Progenitor cell of endocrine pancreas (in vitro differentiated cells): ENCODE measurements at places on chromosomes 7 and 10.

GRCh38 chr7:157292770-157293412 is 43.9 kb upstream of the DNAJB6 start:
- no peak for DNase-seq

DNA sequence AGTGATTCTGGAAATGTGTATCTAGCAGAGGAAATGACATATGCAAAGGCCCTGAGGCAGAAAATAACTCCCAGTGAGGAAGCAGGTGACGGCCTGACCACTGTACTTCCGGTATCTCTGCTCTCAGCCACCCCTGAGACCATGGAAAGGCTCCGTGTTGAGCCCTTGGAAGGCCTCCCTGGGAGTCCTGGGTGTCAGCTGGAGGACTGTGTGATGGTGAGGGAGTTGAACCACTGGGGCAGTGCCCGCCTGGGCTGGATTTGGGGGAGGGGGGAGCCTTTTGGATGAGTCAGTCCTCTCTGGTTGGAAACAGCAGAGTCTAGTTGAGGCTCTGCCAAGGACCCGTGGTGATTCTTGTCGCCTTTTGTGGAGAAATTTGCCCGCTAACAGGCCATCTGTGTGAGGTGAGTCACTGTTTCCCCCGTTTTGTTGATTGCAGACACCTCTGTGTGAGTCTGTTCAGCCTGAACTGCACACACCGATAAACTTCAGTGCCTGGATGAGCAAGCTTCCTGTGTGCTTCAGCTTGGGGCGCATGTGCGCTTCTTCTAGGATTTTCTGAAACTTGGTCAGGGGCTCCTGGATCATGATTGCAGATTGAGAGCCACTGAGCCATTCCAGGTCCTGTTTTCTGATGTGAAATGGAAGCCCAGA is 98.6 kb downstream of the GRK5 start:
- no peak for DNase-seq

DNA sequence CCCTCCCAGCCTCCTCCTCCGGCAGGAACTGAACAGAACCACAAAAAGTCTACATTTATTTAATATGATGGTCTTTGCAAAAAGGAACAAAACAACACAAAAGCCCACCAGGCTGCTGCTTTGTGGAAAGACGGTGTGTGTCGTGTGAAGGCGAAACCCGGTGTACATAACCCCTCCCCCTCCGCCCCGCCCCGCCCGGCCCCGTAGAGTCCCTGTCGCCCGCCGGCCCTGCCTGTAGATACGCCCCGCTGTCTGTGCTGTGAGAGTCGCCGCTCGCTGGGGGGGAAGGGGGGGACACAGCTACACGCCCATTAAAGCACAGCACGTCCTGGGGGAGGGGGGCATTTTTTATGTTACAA is 83.3 kb downstream of the PAX2 start:
- DNase-seq = no peak

DNA sequence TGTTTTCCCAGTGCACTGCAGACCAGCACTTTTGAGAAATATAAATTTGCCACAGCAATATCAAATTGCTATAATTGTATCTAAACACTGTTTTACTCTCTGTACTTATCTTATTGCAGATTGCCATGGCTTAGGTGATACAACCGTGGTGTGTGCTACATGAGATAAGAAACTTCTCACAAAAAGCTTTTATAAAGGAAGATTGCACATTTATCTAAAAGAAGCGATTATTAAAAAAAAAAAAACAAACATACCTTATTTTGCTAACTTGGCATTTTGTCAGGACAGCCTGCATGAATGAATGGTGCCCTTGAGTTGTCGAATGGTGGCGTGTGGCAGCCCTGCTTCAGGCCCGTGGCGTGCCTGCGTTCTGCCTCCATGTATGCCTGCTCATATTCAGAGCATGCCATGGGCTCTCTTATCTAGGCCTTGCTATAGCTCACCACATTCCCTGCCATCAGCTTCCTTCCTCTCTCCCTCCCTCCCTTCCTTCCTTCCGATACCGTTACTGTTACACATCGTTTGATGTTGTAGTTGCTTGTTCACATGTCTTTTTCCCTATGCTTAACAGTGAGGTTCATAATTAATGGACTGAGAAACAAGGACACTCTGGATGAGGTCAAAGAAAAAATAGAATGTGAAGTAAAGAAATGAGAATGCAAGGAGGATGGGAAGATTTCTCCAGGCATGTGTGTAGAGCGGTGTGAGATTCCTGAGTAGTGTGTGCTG is 34.9 kb downstream of the PRKAR2B start:
- DNase-seq = no peak

DNA sequence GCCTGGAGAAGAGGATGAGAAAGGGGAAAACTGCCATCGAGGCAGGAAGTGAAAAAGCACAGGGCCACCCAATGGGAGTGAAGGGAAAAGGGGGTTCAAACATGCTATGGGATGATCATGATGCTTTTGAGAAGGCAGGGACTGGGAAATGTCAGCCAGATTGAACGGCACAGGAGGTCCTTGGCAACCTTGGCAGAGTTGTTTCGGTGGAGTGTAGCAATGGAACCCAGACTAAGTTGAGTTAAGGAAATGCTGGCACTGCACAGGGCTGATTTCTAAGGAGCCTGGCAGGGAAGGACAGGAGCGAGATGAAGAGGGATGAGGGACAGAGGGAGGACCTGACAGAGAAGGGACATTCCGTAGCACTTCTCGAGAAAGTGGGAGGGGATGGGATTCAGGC is 101.4 kb downstream of the PIP4K2A start:
- DNase-seq = no peak

- DNase-seq = no peak
Measured at GRCh38 chr10:29249018-29249417, 39.9 kb upstream of the LYZL1 start.

DNA sequence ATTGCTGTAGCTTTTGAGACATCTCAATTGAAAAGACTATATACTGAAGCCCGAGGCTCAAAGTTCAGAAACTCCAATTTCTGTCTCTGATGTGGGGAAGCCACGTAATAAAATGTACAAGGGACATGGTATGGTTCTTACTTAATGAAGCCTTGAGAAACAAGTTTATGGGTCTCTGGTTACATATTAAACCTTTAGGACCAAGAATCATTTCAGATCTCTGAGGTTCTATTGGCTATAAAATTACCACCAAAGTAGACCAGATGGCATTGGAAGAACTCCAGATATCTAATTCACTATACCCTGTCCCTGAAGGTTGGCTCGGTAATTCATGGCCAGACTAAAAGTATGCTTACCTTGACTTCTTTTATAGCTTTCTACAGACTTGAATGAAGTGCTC is 23.7 kb downstream of the STAMBPL1 start:
- DNase-seq = no peak

GRCh38 chr10:114234132-114234531 is 4.9 kb upstream of the VWA2 start:
- no peak for DNase-seq

DNA sequence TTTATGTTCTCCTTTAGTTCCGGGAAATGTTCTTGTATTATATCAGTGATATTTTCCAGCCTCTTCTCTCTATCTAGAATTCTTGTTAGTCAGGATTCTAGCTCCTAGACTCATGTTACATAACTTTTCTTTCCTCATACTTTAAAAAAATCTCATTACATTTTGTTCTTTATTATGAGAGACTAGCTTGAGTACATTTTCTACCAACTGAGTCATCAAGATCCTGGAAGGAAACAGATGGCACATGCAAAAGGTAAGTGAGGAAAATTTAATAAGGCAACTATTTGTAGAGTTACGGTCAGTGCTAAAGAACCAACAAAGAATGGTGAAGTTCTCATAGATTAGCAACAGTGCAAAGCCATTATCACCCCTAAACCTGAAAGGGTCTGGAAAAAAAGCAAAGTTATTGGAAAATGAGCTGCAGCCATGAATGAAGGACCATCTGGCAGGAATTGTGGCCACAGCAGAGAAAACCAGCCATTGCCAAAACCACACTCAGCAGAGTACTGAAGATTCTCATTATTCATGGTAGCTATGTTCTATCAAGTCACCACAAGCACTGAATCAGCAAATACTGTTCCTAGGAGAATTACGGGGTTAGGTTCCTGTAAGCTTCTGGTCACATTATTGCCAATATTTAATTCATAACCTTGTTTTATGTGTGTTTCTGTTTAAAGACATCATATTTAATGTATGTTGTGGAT is 98.3 kb upstream of the C7orf33 start:
- DNase-seq = no peak

GRCh38 chr10:58781873-58782488 is 269.3 kb downstream of the BICC1 start:
- no peak for DNase-seq

DNA sequence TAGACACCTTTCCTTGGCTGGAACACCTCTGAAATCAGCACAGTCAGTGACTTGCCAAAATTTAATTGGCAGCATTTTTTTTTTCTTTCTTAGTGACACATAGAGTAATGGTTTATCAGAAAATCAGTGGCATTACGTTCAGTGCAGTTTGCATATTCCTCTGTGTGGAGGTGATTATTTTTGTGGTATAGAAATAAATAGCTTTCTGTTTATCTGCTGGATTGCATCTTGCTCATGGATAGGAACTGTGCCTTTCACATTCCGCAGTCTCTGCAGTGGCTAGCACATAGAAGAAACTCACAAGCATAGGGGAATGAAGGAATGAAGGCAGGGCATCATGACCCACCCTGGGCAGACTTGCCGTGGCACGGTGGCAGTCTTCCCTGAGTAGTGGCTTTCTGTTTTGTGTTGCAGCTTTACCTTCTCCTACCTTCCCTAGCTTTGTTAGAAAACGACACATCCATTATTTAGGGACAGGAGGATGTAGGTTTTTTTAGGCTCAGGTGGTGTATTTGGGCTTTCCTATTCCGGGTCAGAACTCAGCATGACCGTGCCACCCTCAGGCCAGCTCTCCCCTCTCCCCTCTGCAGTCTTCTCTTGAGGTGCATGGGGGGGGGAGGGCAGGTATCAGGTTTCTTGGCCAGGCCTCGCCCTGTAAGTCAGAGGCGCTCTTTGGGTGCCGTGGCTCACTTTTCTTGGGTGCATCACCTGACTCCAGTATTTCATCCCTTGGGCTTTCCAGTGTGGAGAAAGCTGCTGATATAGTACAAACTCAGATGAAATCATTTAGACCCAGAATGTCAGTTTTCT is 112.5 kb upstream of the GJD4 start:
- no peak for DNase-seq

- no peak for DNase-seq
Measured at GRCh38 chr10:7153750-7154149, 257.1 kb downstream of the SFMBT2 start.

- no peak for DNase-seq
Measured at GRCh38 chr10:90914992-90915765, 5.7 kb downstream of the ANKRD1 start.

DNA sequence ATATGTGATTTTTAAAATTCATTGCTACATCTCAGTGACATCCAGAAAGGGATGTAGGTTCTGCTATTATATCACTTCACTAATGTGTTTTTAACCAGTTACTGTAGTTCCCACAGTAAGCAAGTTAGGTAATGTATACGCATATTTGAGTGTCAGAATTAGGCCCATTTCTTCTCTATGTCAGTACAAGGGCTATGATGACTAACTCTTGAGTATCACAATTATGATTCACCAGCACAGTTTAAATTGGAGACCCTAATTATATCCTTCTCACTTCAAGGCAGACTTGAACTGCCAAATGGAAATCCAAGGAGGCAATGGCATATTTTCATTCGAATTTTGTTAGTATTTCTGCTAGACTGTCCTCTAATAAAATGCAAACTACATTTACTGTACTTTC is 23.6 kb downstream of the BZW2 start:
- DNase-seq = no peak

DNA sequence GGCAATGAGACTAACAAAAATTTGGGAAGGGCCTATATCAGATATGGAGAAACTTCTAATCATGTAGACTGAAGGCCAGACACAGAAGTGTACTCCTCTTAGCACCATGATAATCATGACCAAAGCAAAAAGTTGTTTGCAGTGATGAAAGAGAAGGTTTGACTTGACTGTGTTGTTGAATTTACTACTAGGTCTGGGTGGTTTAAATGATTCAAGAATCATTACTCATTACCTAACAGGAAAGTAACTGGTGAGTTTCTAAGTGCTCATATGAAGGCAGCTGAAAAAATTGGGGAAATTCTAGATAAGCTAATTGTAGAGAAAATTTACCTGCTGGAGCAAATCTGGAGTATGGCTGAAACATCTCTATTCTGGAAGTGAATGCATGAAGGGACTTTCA is 451.5 kb upstream of the SORCS1 start:
- DNase-seq = no peak

GRCh38 chr10:43648398-43649184 is at the start of gene ZNF32:
Gene ZNF32 (minus strand): TSS chr10:43648881. CDS start chr10:43646133, 2,748 bp downstream.
- peak; percentile 76 for DNase-seq

DNA sequence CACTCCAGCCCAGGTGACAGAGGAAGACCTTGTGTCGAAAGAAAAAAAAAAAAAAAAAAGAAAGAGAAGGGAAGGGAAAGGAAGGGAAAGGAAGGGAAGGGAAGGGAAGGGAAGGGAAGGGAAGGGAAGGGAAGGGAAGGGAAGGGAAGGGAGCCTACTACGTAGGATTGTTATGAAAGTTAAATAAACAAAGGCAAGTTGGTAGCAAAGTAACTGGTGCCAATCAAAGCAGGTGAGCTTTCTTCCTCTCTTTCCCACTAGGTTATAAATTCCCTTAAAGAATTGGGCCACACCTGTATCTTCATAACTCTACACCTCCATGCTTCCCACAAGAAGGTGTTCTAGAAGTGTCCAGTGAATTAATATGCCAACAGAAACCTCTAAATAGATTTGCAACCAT is 96.3 kb upstream of the AFAP1L2 start:
- no peak for DNase-seq

DNA sequence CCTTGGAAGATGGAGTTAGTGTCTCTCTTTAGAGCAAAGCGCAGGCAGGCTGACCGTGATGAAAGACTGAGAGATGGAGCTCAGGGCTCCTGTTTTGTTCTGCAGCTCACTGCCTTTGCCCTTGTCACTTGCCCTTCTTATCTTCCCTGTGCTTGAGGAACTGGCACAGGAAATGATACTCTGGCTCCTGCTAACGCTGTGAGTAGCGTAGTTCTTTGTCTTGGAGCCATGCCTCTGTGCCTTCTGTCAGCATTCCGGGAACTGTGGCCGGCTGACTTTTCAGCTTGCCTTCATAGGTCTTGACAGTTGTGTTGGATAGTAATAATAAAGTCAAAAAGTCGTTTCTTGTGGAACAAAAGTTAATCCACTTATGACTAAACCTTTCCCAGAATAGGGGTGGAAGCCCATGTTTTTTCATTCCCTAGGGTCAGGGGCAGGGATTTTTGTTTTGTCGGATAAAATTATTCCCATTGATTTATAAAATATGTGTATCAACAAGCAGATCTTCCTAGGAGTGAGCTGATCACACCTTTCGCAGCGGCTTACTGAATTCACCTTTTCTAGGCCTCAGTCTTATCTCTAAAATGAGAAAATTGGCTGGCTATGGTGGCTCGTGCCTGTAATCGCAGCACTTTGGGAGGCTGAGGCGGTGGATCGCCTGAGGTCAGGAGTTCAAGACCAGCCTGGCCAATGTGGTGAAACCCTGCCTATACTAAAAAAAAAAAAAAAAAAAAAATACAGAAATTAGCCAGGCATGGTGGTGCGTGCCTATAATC is 16.6 kb upstream of the TMEM236 start:
- DNase-seq = no peak
